ENCODE measurements at places on chromosomes 16 and 17.

GRCh38 chr16:19384656-19385055, 33.0 kb upstream of the TMC5 start:
- peak; percentile 73 for DNase-seq

DNA sequence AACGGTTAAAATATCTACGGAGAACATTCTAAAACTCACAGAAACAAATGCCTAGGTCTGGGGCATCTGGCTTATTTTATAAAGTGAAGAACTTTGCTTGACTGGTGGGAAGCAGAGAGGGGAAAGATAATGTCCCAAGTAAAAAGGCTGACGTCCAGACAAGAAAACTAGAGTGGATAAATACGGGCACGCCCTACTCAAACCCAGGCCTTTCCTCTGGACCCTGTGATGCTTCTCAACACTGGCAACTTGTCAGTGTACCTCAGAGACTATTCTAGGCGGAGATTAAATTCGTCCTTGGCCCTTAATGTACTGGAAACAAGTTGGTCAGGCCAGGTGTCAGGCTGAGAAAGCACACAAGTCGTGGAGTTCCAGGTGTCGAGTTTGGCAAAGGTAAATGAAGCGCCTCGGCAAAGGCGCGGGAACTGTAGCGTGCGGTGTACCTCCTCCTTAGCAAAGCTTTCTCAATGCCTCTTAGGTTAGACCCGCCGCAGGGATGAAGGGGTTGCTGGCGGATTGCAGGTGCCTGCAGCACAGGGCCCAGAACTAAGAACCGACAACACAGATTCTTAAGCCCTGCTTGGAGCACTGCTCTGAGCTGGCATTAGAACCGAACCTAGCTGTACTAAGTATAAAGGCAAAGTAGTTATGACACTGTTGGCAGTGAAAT, 668 bp upstream of the UNK start:
- no peak for DNase-seq

DNA sequence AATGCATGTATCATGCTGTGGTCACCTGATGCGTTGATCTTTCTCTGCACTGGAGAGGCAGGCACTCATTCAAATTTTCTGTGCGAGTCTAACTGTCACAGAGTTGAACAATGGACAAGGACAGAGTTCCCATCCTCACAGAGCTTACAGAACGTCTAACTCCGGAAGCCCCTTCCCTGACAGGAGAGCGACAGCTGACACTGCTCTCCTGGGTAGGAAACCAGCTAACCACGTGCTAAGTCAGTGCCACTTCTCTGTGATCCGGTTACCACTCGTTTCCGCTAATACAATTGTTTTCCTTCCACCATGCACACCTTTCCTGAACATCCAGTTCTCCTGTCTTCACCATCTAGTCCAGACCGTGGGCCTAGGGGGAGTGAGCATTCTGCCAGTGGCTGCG, 11.3 kb downstream of the KLHDC4 start:
- no peak for DNase-seq

- no peak for DNase-seq
These were observed 160.4 kb downstream of the ABCC12 start for GRCh38 chr16:47995354-47995753.

GRCh38 chr17:47649972-47650524, 329 bp downstream of the KPNB1 start:
- DNase-seq: no peak

GRCh38 chr17:31216031-31216751, 80.8 kb downstream of the OMG start:
- peak; percentile 25 for DNase-seq

DNA sequence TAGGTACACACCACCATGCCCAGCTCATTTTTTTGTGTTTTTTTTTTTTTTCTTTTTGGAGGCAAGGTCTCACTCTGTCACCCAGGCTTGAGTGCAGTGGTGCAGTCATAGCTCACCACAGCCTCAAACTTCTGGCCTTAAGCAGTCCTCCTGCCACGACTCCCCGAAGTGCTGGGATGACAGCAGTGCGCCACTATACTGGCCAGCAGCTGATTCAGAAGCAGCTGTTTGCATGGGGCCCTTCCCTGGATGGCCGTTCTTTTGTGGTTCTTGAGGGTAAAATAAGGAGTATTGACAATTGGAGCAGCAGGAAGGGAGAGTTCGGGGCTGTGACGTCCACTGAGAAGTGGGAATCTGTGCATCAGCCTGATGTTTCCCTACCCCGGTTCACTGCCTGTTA, 41.6 kb downstream of the KIAA0513 start:
- DNase-seq: no peak

DNA sequence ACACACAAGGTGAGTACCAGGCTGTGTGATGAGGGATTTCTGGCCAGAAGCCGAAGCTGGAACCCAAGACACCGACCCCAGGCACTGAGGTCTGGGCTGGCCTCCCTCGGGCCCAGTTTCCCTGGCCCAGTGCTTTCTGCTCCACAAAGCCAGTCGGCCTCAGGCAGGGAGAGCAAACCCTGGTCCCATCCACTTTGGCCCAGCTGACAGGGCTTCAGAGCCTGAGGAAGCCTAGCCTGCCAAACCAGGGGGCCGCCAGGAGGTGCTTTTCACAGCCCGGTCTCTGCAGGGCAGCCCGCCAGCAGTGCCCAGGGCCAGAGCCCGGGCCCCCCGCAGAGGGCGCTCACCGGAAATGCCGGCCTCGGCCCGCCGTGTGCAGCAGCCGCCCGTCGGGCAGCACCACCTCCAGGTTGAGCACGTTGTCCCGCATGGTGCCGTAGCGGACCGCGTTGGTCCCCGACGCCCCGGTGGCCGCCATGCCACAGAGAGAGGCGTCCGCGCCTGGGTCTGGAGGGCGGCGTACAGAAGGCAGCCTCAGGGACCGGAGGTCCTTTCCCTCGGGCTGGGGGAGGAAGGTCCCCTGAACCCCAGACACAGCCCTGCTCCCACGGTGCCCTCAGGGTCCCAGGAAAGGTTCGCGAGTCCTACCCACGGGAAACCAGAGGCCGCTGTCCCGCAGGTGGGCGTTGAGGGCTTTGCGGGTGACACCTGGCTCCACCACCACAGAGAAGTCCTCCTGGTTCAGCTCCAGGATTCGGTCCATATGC, 2.2 kb downstream of the LDHD start:
- no peak for DNase-seq

GRCh38 chr17:56834380-56835263, 671 bp downstream of the DGKE start:
- DNase-seq: peak; percentile 85

DNA sequence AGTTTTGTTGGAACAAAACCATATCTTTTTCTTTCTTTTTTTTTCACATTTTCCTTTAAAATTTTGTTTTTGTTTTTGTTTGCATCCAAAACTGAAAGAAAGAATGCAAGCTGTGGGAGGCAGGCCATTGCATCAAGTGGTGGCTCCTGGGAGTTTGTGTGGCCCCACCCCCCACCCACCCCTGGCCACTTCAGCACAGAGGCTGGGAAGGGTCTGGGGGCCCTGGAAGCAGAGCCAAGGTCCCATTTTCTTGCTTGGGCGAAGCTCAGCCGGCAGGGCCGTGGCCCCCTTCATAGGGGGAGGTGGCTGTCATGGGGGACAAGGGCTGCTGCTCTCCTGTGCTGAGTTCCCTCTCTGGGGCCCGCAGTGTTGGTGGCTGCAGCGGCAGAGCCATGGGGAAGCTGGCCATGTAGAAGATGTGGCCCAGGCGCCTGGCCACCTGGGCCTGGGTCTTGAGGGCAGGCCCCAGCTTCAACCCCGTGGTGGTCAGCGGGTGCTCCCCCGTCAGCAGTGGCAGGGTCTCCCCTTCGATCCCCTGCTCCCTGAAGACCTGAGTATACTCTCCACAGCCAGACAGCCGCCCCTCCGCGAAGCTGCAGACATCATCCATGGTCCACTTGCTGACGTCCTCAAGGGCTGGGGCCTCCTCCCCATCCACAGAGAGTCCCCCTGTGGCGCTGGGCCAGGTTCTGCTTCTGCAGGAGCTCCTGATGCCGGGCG, 19.8 kb downstream of the PAFAH1B1 start:
- no peak for DNase-seq

DNA sequence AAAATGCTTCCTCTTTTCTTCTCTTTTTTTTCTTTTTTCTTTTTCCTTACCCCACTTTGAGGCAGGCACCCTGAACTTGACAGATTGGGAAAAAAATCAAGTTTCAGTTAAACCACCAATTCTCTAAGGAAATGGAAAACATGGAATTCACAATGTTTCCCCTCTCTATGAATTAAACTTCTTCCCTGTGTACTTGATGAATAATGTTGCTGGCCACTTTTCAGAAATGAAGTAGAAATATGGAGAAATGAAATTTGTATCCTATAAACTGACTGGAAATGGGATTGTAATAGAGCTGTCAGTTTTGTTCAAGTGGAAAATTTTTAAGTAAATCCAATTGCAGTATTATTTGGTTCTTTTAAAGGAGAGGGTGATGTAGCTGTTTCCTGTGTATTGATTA, 129.8 kb downstream of the CLEC16A start:
- DNase-seq: no peak

DNA sequence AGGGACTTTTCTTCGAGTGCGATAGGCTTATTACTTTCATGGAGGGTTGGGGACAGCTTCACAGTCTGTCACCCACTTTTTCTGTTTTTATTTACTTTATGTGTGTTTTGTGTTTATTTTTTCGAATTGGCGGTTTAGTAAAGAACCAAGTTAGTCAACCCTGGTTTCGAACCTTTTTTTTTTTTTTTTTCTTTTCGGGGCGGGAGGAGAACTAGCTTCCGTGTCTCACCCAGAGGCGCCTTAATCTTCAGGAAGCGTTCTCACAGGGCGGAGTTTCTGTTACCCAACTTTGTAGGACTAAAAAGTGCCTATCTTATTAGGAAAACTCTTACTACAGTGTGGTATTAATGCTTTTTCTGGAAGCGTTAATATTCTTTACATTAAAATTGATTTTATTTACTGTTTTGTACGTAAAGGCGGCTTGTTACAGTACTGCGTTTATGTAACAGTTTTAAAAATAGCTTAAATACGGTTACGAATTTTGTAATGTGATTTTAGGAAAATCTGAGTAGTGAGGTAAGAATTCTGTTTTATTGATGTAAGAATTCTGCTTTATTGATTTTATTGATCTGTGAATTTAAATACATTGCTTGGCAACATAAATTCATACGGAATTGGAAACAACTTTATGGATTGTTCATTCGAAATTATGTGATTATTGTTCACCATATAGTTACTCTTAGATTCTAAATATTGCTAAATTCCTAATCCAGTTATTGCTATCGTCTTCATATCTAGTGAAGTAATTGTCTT, 885 bp downstream of the ZNF207 start:
- peak; percentile 42 for DNase-seq

GRCh38 chr16:58494981-58495520, 4.9 kb upstream of the NDRG4 start:
- DNase-seq: peak; percentile 84

GRCh38 chr17:82022310-82022980, at the start of gene CENPX:
Gene CENPX (minus strand): TSS chr17:82022878. CDS start chr17:82022861, 17 bp downstream.
- peak; percentile 48 for DNase-seq

DNA sequence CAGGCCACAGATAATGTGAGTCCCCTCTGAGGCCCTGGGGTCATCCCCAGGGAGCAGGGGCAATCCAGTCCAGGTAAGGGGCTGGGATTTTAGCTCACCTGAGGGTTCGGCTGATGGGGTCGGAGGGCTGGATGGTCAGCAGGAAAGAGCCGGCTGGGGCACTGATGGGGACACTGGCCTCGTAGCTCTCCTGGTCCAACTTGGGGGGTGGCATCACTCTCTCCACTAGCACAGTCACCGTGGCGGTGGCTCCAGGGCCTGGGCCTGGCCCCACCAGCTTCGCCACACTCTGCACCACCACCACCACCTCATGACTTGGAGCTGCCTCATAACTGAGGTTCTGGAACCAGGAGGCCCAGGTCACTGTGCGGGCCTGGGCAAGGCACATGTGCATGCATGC, 6.9 kb downstream of the CDH16 start:
- no peak for DNase-seq

DNA sequence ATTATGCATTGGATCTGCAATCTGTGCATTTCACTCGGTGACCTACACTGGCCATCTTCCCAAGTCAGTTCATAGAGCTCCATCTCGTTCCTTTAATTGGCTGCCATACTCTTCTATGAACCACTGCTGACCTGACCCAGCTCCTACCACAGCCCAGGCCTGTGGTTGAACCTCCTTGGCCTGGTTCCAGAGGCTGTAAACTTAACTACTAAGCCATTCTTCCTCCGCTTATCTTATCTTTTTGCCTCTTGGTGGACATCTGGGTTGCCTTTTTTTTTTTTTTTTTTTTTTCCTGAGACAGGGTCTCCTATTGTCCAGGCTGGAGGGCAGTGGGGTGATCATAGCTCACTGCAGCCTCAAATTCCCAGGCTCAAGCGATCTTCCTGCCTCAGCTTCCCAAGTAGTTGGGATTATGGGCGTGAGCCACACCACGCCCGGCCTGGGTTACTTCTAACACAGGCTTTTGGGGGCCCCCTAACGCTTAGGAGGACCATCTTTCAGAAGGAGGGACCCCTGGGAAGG, 18.3 kb downstream of the COQ7 start:
- DNase-seq: no peak

GRCh38 chr17:74801896-74802295, 25.8 kb upstream of the NAT9 start:
- no peak for DNase-seq

DNA sequence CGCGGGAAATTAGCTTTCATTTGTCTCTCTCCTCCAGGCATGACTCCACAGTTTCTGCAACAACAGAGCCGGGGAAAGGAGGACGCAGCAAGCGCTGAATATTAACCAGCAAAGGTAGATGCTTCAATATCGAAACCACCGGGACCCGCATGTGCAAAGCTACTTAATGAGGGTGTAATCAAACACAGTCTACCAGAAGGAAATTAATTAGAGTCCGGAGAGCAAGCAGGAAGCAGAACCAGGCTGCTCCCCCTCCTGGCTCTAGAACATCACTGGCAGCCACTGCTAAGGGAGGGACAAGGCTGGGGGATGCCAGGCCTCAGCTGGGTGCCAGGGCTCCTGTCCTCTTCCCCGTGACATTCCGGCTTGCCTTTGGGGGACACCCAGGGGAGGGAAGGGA, 21.7 kb downstream of the LRRC75A start:
- DNase-seq: no peak

- DNase-seq: no peak
These were observed 21.9 kb upstream of the LRRC75A start for GRCh38 chr17:16513873-16514272.

DNA sequence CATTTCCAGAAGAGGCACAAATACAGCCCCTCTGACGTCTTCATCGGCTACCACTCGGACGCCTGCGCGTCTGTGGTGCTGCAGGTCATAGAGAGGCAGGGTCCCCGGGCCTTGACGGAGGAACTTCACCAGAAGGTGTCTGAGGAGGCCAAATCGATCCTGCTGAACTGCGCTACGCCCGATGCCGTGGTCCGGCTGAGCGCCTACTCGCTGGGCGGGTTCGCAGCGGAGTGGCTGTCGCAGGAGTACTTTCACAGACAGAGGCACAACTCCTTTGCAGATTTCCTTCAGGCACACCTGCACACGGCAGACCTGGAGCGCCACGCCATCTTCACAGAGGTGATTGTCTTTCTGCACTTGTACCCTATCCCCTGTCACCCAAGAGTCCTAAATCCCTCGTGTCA, 67.0 kb upstream of the ENDOV start:
- no peak for DNase-seq

- DNase-seq: no peak
These were observed 16.7 kb downstream of the HSD11B2 start for GRCh38 chr16:67447508-67448076.

Data from SW480 (cell line).